Upper lobe of right lung (tissue), 1 donor: ENCODE measurements at places on chromosomes 16 and 17. TPM values are rescaled to one million over a fixed set of nuclear protein-coding genes. Genes with fewer than 3 reads are reported as not detected.

Gene OR1F1
- not detected for total RNA-seq

Gene CCT6B
- total RNA-seq = 1.7 TPM

Gene DNAH2
- 0.58 TPM for total RNA-seq

Gene ZNF768
- 25.8 TPM for total RNA-seq

Gene FOXC2
- 1.1 TPM for total RNA-seq

Gene MPV17L
- total RNA-seq = 1.6 TPM

Gene SEBOX
- not detected for total RNA-seq

Gene CNGB1
- not detected for total RNA-seq

Gene PRKCB
- total RNA-seq = 25.2 TPM

Gene CCL2
- 53.3 TPM for total RNA-seq

Gene NF1
- total RNA-seq = 61.6 TPM

Gene TBC1D3E
- total RNA-seq = not detected

Gene XYLT1
- total RNA-seq = 12.1 TPM

DNA sequence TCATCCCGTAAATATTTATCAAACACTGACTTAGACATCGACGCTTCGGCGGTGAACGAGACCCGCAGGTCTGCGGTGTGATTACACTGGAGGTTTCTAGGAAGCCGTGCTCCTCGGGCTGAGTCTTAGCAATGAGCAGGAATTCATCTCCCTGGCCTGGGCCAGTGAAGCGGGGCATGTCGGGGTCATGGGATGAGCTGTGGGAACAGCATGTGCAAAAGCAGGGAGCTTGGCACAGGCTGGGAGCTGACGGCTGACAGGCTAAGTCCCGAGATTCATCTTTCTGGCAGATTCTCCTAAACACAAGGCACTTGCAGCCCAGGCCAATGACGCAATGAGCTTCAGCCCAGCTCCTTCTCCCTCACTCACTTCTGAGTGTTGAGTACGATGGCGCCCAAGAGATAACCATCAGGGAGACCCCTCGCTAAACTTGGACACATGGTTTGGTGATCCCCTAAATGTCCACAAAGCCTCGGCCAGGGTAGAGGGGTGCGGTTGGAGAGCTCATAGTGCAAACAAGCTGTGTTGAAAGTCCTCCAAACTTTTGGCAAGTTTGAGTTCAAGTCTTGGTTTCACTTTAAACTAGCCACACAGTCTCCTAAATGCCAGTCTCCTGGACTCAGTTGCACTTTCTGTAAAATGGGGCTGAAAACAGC, 12.8 kb downstream of the CRISPLD2 start:
- DNase-seq = peak; percentile 76

GRCh38 chr17:65557349-65558310, 3.8 kb downstream of the AXIN2 start:
- DNase-seq = no peak

DNA sequence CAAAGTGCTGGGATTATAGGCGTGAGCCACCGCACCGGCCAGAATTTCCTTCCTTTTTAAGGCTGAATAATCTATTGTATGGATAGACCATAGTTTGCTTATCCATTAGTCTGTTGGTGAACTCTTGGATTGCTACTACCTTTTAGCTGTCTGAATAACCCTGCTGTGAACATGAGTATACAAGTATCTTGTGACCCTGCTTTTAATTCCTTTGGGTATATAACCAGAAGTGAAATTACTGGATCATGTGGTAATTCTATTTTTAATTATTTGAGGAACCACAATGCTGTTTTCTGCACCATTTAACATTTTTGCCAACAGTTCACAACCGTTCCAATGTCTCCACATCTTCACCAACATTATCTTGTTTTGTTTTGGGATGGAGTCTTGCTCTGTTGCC, 4.6 kb upstream of the OTOA start:
- DNase-seq = no peak

DNA sequence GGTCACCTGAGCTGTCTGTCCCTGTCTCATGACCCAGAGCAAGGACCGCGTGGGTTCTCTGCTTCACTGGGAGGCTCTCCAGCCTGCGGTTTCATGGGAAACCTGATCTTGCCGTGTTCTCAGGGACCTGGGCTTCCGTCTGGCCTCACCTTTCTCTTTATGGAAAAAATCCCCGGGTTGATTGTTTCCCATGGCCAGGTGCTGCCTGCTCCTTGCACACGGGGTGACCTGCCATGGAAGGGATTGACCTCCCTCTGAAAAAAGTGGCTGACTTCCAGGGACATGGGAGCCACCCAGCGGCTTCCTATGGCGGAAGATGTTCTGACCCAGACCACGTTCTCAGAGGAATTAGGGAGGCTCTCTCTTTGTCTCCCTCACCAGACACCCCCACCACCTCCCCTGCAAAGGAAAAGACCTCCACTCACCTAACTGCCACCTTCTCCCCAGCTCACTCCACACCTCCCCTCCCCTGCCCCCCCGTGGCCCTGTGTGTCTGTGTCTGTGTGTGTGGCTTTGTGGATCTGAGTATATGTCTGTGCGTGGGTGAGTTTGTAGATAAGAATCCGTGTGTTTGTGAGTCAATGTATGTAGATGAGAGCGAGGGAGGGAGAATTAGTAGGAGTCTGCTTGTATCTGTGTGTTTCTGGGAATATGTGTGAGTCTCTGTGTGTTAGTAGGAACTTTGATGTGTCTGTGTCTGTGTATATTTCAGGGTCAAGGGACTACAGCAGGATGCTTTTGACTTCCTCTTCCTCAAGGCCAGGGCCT, 154.6 kb downstream of the NTN1 start:
- no peak for DNase-seq

DNA sequence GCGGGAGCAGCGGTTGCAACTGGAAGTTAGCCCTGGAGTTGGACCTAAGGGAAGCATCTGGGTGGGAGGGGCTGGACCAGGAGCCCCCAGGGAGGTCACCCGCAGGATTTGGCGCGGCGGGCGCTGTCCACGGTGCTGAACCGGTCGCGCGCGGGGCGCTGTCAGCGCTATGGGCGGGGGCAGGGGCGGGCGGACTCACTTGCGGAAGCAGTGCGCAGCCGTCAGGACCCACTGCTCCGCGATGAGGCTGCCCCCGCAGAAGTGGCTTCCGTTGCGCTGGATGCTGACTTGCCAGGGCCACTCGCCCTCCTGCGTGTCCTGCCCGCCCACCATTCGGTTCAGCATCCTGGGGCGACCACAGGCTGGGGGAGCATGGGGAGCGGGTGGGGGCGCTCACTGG, 4.5 kb downstream of the PRSS27 start:
- DNase-seq = peak; percentile 83

DNA sequence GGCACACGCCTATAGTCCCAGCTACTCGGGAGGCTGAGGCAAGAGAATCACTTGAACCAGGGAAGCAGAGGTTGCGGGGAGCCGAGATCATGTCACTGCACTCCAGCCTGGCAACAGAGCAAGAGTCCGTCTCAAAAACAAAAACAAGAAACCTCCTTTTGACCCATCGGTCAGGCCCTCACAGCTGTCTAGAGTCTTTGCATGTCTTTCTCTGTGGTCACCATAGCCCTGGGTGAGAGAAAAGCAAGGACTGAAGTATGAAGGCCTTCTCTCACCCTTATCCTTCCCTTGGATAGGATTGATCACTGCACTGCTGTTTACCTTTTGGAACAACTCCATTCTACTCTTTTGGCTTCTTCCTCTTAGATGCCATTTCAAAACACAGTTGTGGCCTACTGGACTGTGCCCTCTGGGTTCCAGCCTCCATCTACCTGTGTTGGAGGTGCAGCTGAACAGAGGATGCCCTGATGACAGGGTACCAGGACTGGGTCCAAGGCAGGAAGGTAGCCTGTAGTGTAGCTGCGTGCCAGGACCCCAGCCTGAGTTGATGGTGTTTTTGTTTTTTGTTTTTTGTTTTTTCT, 37.1 kb downstream of the LDHD start:
- DNase-seq = no peak

DNA sequence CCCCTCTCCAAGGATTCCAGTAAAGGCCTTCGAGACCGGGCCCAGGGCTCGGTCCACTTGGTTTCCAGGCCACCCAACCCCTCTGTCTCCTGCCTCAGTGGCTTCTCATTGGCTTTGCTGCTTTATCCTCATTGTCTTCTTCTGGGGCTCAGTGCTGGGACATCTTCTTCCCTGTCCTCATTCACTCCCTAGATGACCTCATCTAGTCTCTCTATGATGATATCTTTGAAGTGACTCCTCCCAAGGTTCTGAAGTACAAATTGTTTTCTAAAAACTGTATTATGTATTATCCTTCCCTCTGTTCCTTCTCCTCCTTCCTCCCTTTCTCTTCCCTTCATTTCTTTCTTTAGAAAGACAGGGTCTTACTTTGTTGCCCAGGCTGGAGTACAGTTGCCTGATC, 27.1 kb upstream of the NDRG4 start:
- DNase-seq = no peak

- peak; percentile 82 for DNase-seq
Measured at GRCh38 chr16:8581831-8582580, 8.3 kb downstream of the TMEM114 start.

GRCh38 chr17:17055286-17056155, 13.3 kb downstream of the MPRIP start:
- peak; percentile 61 for DNase-seq

GRCh38 chr16:17590711-17591654, 120.2 kb upstream of the XYLT1 start:
- DNase-seq = no peak

DNA sequence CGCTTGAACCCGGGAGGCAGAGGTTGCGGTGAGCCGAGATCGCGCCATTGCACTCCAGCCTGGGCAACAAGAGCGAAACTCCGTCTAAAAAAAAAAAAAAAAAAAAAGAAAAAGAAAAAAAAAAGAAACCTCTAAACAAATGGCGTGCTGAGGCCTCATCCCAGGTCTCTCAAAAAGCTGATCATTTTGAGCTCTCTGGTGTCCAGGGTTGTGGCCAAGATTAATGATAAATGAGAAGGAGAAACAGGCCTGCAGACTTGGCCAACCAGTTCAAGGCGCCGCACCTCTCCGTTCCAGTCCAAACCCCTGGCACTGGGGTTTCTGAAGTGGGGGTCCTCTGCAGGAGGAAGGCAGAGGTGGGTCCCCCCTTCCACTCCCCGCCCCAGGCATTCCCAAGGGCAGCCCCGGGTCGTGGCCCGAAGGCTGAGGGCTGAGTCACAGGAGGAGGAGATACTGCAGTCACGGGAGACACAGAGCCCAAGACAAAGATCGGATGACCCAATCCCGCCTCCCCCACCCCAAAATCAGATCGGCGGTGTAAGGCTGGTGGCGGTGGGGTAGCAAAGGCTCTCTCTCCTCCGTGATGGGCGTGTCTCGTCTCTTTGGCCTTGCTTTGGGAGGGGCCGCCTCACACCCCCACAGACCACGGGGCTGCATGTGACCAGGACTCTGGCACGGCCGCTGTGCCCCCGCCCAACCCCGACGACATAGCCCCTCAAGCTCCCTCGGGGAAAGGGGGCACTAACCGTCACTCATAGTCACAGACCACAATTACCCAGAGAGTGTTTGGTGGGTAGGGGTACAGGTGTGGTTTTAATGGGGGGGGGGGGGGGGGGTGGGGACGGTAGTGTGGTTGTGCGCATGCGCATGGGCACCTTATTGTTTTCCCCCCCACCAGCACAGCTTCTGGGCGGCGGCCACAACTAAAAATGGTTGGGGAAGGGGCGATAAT, 1.1 kb downstream of the VAT1 start:
- DNase-seq = peak; percentile 91

GRCh38 chr17:34886831-34887230, 74.4 kb downstream of the CCT6B start:
- no peak for DNase-seq

DNA sequence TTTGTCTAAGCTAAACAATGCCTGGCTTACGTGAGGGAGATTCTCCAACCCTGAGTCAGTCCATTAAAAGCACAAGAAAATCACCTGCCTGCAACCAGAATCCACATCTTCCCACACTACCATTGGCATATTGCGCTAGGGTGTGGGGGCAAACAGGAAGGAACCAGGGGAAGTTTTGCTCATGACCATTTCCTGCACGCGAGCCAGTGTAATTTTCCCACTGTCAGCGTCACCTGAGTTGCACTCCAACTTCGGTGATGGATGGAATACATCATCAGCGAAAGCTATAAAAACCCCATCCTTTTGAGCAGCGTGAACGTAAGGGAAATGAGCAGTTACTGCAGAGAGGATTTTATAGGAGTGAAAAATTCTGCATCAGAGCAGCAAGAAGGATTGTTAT, 167.9 kb upstream of the NOL11 start:
- DNase-seq = no peak

- no peak for DNase-seq
Measured at GRCh38 chr17:68289473-68289872, 1.5 kb downstream of the SLC16A6 start.

GRCh38 chr17:71111934-71112333, 942.6 kb downstream of the KCNJ2 start:
- no peak for DNase-seq

DNA sequence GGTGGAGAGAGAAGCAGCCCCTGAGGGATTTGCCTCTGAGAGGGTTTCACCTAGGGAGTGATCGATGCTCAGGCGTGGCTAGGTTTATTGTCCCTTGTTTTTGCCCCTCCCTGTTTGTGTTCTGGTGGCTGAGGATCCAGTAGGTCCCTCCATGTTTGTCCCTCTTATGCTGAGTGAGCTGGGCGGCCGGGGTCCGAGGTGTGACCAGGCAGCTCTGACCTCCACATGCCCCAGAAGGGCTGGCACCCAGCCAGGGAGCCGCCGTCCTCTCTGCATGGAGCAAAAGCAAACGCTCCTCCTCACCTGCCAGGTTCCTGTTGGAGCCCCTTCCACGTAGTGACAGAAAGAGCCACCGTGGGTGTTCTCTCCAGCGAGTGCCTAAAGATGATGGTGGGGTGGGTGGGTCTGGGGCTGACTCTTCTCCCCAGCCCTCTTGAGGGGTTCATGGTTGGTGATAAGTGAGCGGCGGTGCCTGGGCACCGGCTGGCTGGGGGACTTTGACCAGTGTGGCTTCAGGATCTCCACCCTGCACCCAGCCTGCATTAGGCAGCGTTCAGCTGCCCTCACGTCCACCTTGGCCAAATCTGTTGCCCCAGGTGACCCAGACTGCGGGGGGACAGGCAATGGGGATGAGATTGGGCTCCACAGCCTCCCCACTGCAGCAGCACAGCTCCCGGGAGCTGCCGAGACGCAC, 14.1 kb upstream of the NUDT16L1 start:
- no peak for DNase-seq

- no peak for DNase-seq
Measured at GRCh38 chr16:35525979-35526590, 2066.7 kb downstream of the TP53TG3F start.

- no peak for DNase-seq
Measured at GRCh38 chr16:1773703-1774447, 941 bp upstream of the MRPS34 start.

GRCh38 chr16:4679850-4680636, 13.3 kb upstream of the NUDT16L1 start:
- DNase-seq = peak; percentile 94
